ENCODE measurements at places on chromosomes 3 and 15. TPM values are rescaled to one million over a fixed set of nuclear protein-coding genes. Genes with fewer than 3 reads are reported as not detected.

GRCh38 chr3:12904951-12905315, 63.6 kb upstream of the RPL32 start:
- no peaks in the 10 kb centered on the region for H3K4me1 ChIP-seq
- DNase-seq = no peak
- peaks cover 97% of the 10 kb centered on the region for H3K36me3 ChIP-seq
- no peak overlapping the region for H3K27ac ChIP-seq

DNA sequence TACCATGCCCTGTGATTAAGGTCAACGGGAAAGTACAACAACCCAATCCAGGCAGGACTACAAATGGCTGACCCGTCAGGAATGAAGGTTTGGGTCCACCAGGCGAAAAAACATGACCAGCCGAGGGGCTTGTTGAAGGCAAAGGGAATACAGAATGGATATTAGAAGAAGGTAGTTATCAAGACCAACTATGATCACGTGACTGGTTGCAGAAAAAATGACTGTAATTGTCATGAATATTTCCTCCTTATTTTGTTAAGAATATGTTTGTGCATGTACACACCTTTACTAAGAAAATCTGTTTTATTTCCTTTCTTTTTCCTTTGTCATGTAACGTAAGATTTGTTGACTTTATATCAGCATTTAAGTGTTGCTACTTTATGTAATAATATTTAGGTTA, 22.9 kb upstream of the OSBPL11 start:
- H3K36me3 ChIP-seq = no peaks in the 10 kb centered on the region
- no peak for DNase-seq
- H3K27ac ChIP-seq = no peak overlapping the region
- no peak overlapping the region for H3K4me3 ChIP-seq
- no peaks in the 10 kb centered on the region for H3K27me3 ChIP-seq

DNA sequence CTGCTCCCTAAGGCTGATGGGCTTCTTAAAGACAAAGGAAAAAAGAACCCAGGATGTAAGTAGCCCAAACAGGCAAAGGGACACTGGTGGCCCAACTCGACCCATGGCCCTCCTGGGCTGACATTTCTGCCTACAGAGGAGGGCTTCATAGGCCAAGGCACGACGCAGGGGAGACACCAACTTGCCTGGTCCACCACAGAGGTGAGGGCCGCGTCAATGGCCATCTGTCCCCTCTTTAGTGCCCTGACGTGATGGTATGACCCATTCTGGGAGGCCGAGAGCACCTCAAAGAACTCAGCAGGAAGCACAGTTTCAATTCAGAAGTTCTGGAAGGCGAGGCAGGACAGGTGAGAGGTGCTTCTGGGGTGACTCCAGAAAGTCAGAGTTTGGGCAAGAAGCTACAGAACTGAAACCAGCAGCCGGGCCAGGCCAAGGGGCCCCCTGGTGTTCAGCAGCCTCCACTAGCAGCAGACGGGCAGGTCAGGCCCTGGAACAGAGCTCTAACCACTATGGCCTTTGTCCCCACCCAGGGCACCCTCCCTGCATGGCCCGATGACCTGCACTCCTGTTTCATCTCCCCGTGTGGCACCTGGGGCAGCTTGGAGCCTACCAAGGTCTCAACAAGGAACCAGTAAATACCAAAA, 45.1 kb downstream of the HMCES start:
- H3K4me3 ChIP-seq = no peak overlapping the region
- H3K27me3 ChIP-seq = no peaks in the 10 kb centered on the region
- no peaks in the 10 kb centered on the region for H3K4me1 ChIP-seq
- H3K36me3 ChIP-seq = no peaks in the 10 kb centered on the region
- no peak overlapping the region for H3K27ac ChIP-seq

GRCh38 chr3:180980611-180981010, 8.9 kb downstream of the DNAJC19 start:
- no peak overlapping the region for H3K27ac ChIP-seq
- no peak overlapping the region for H3K4me3 ChIP-seq

DNA sequence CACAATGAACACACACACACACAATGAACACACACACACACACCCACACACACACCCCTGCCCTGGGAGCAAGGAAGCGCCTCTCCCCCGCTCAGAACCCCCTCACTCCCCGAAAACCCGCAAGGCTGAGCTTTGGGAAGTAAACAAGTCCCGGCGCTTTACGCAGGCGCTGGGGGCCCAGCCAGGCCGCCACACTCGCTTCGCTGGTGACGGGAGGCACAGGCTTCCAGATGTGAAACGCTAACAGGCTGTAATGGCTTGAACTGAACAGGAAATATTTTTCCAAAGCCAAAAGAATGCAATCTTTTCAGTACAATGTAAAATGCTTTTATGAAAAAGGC, 122.7 kb upstream of the IGF1R start:
- no peaks in the 10 kb centered on the region for H3K4me1 ChIP-seq
- no peak overlapping the region for H3K27ac ChIP-seq
- no peak overlapping the region for H3K4me3 ChIP-seq
- H3K36me3 ChIP-seq = no peaks in the 10 kb centered on the region
- peaks cover 2% of the 10 kb centered on the region for H3K27me3 ChIP-seq
- DNase-seq = no peak

SLC30A4 gene
- total RNA-seq = 2.1 TPM

SLC12A1 gene
- total RNA-seq = not detected

TIMP4 gene
- not detected for total RNA-seq

ARHGAP11A gene
- 4.7 TPM for total RNA-seq

Measured in CD4-positive, alpha-beta T cell (primary cell).